ENCODE measurements at places on chromosomes 2 and 18. TPM values are rescaled to one million over a fixed set of nuclear protein-coding genes. Genes with fewer than 3 reads are reported as not detected.

DNA sequence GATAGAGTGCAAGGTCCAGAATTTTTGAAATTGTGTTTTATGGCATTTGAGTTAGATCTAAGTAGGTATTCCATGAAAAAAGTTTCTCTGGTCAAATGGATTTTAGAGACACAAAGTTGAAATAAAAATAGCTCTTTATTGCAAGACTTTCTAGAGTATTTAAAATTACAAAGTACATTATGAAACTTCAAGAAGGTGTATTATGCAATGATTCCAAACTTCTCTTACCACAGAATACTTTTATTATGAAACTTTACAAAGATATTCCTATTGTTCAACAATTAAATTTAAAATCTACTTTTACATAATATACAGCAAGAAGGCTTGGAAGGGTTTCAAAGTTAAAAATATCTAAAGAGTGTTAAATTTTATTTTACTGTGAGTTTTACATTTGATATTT, 65.9 kb downstream of the CALCRL start:
- DNase-seq, result no peak

GRCh38 chr2:240391111-240392051, 44.1 kb upstream of the GPC1 start:
- DNase-seq, result no peak

- DNase-seq, result no peak
These were observed 414.7 kb downstream of the LRATD1 start for GRCh38 chr2:15047184-15047583.

- no peak for DNase-seq
These were observed 163.0 kb downstream of the NCKAP5 start for GRCh38 chr2:133405252-133405651.

The FARSB gene
- 12.6 TPM for total RNA-seq

- DNase-seq, result peak; percentile 73
These were observed 145.0 kb downstream of the TTC27 start for GRCh38 chr2:32772638-32773447.

- no peak for DNase-seq
These were observed 165.3 kb downstream of the RNF152 start for GRCh38 chr18:61727241-61728193.

Data from skin of body (tissue), 3 donors.